ENCODE measurements at places on chromosomes 1 and 21. TPM values are rescaled to one million over a fixed set of nuclear protein-coding genes. Genes with fewer than 3 reads are reported as not detected.

MRPS21 gene
- 92.3 TPM for total RNA-seq

LRRC71 gene
- 0.60 TPM for total RNA-seq

MNDA gene
- 5.2 TPM for total RNA-seq

LCE2B gene
- not detected for total RNA-seq

DHX9 gene
- total RNA-seq: 106 TPM

FMO1 gene
- total RNA-seq: not detected

AMY1B gene
- total RNA-seq: not detected
